ENCODE measurements at places on chromosomes 13 and 19.

- no peak for DNase-seq
These were observed 461.9 kb downstream of the KLF5 start for GRCh38 chr13:73520566-73521289.

- no peak for DNase-seq
These were observed 30.1 kb upstream of the OLFM2 start for GRCh38 chr19:9966448-9966847.

- no peak for DNase-seq
These were observed 2554.8 kb downstream of the PCDH9 start for GRCh38 chr13:64675255-64675892.

DNA sequence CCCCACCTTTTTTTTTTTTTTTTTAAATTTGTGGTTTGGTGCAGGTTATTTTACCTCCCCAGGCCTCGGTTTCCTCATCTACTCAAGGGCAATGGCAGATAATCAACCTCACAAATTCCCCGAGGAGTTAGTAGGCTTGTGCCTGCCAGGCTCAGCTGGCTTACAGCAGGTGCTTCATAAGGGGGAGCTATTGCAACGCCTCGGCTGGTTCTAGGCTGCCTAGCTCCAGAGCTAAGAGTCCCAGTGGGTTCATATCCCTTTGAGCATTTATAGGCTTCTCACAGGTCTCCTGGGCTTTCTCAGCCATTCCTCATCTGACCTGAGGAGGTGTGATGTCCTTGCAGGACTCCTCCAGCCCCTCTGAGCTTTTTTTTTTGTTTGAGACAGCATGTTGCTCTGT lies 10.6 kb downstream of the BCKDHA start:
- no peak for DNase-seq

DNA sequence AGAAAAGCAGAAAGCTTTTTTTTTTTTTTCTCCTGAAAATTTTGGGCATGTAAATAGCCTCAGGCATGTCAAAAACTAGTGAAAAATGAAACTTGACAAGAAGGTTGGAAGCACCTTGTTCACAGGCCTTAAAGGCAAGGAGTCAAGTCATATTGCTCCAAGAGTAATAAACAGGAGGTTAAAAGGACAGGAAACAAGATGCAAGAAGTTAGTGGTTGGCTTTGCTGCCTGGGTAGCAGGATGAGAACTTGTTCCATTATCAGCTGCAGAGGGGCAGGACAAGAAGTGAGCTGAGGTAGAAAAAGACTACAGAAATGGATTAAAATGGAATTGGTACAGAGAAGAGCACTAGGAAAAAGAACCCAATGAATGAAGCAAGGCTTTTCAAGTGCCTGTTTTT lies 242.6 kb downstream of the DCT start:
- peak; percentile 8 for DNase-seq

DNA sequence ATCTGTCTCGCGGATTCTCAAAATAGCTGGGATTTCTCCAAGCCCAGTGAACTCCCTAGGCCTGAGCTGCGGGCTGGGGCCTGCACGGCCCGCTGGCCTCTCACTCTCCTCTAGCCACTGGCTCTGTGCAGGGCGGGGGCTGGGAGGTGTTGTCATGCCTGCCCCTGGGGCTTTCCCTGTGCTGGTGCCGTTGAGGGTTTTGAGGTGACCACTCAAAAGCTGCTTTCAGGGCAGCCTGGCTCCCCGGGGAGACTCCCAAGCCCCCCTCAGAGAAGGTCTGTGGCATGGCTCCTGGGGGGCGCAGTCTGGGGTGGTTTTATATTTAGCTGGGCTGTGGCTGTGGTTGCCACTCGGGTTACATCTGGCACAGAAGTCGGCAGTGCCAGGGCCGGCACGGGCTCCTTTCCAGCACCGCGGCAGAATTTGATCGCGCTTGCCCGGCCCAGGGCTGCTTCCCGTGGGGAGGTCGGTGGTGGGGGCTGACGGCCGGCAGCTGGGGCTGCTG lies 10.0 kb downstream of the NDUFB7 start:
- DNase-seq: no peak

DNA sequence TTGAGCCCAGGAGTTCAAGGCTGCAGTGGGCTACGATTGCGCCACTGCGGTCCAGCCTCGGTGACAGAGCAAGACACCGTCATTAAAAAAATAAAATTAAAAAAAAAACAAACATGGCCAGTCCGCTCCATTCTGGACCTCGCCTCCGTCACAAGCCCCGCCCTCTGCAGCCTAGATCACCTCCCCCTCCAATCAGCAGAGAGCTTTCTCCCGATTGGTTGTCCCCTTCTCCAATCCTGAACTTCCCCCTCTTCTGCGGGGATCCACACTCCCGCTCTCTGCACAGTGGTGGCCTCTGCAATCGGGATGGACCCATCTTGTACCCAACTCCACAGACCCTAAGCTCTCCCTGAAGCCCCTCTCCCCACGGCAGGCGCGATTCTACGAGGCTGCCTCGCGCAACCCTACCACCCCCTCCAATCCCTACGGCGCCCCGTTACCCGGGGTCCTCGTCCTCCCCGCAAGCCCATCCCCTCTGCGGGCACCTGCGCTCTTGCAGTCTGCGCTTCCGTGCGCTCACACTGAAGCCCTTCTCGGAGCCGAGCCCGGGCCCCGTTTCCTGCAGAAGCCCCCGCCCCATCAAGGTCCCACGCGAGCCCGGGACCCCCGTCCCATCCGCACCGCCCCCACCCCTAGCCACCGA lies 540 bp downstream of the TMEM160 start:
- peak; percentile 85 for DNase-seq

DNA sequence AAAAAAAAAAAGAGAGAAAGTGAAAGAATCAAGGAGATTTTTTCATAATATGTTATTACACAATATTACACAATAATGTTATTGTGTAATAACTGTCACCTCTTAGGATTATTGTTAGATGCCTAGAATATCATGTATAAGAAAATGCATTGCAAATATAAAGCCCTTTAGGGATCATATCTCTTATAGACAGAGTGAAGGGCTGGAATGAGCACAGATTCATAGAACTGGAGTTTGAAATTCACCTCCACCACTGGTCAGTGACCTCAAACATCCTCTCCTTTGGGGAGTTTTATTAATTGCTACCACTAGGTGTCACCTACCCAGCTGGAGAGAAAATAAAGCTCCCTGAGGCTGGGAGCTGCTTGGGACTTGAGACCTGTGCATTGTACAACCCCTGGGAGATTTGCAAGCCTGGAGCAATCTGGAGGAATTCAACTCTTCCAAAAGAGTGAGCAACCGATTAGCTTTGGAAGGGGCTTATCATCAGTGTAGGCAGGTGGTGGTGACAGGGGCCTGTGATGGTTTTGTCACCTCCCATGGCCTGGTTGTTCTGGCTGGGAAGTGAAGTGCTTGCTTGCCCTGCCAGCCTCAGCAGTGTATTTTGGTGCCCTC lies 30.3 kb upstream of the FRY start:
- DNase-seq: no peak

- no peak for DNase-seq
These were observed 58.4 kb downstream of the PEPD start for GRCh38 chr19:33463199-33463598.

DNA sequence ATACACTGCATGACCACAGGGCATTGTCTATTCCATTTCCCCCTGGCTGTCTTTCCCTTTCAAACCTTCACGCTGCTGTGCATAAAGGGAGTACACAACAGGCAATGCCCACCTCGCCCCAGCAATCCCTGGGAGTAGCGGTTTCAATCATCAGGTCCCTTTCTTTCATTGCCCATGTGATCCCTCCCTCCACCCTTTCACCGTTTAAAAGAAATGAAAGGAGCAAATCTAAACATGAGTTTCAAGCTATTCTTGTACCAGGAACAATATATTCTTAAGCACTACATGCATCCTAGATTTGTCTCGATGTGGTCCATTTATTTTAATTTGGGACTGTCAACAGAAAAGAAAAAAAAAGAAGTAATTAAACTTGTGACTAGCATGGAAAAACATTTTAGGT lies 123.4 kb upstream of the ARGLU1 start:
- no peak for DNase-seq

- peak; percentile 100 for DNase-seq
These were observed at the start of gene PIK3R2 for GRCh38 chr19:18152817-18153555. TSS of gene PIK3R2 (plus strand) at chr19:18153163. CDS start at chr19:18155880, 2,717 bp downstream.

DNA sequence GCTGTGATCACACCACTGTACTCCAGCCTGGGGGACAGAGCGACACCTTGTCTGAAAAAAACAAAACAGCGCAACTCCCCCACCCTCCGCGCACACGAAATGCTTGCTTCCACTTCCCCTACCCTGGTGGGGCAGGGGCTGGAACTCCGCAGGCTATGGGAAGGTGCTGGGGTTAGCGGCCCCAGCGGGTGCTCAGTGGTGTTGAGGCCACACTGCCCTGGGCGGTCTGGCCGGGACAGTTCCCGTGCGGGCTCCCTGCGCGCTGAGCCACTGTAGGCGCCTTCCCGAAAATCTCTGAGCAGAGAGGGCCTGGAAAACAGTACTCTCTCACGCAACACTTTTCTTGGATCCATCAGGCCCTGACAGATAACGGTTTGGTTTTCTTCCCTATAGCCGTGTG lies 1.1 kb upstream of the WTIP start:
- DNase-seq: no peak
